ENCODE measurements at places on chromosomes 2 and 18. TPM values are rescaled to one million over a fixed set of nuclear protein-coding genes. Genes with fewer than 3 reads are reported as not detected.

GRCh38 chr18:58367425-58368140 lies 261.3 kb downstream of the ALPK2 start:
- no peaks in the 10 kb centered on the region for H3K27me3 ChIP-seq
- H3K27ac ChIP-seq = no peak overlapping the region

GRCh38 chr2:56286936-56287335 lies 103.1 kb downstream of the CCDC85A start:
- no peaks in the 10 kb centered on the region for H3K4me1 ChIP-seq
- no peaks in the 10 kb centered on the region for H3K36me3 ChIP-seq
- no peaks in the 10 kb centered on the region for H3K27me3 ChIP-seq
- H3K4me3 ChIP-seq = no peak overlapping the region
- no peak overlapping the region for H3K27ac ChIP-seq

DNA sequence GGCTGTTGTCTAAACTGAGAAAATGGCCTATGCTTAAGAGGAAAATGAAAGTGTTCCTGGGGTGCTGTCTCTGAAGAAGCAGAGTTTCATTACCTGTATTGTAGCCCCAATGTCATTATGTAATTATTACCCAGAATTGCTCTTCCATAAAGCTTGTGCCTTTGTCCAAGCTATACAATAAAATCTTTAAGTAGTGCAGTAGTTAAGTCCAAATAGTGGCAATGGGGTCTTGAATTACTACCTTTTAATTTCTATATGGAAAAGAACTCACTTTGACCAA lies 13.8 kb upstream of the ALLC start:
- DNase-seq = no peak
- no peaks in the 10 kb centered on the region for H3K27me3 ChIP-seq
- H3K4me3 ChIP-seq = no peak overlapping the region
- no peaks in the 10 kb centered on the region for H3K36me3 ChIP-seq
- no peaks in the 10 kb centered on the region for H3K4me1 ChIP-seq
- no peak overlapping the region for H3K27ac ChIP-seq

- no peak for DNase-seq
- H3K4me3 ChIP-seq = no peak overlapping the region
- no peaks in the 10 kb centered on the region for H3K27me3 ChIP-seq
- peaks cover 2% of the 10 kb centered on the region for H3K4me1 ChIP-seq
- no peak overlapping the region for H3K27ac ChIP-seq
Measured at GRCh38 chr18:25177631-25178030, 174.3 kb downstream of the ZNF521 start.

DNA sequence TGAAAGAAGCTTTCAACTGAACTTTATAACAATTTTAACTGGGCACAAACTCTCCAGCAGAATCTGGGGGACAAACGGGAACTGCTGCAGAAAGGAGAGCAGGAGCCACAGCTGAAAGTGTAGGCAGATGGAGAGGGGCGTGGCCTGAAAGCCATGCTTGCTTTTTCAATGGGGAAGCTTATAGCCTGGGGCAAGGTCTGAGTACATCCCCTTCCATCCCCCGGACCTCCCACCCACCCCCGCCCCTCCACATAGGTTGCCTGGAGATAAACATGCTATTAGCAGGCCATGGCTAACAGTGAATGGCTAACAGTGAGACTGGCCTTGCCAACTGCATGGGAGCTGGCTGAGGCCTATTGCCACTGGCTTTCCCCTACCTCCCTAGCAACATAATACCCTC lies 317.9 kb upstream of the TANK start:
- no peak overlapping the region for H3K27ac ChIP-seq
- no peaks in the 10 kb centered on the region for H3K36me3 ChIP-seq
- H3K4me1 ChIP-seq = no peaks in the 10 kb centered on the region
- DNase-seq = peak; percentile 42
- H3K4me3 ChIP-seq = no peak overlapping the region

DNA sequence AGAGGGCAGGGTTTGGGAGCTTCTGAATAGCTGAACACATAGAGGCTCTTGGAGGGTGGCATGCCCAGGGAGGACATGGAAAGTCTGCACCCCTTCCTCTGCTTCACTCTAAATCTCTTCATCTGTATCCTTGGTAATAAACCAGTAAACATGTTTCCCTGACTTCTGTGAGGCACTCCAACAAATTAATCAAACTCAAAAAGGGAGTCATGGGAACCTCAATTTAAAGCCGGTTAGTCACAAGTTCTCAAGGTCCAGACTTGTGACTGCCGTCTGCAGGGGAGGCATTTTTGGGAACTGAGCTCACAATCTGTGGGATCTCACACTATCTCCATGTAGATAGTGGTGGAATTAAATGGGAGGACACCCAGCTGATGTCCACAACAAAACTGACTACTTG lies 33.1 kb upstream of the STON1 start:
- H3K27me3 ChIP-seq = no peaks in the 10 kb centered on the region
- H3K36me3 ChIP-seq = peaks cover 64% of the 10 kb centered on the region
- no peak for DNase-seq
- H3K4me3 ChIP-seq = no peak overlapping the region

DNA sequence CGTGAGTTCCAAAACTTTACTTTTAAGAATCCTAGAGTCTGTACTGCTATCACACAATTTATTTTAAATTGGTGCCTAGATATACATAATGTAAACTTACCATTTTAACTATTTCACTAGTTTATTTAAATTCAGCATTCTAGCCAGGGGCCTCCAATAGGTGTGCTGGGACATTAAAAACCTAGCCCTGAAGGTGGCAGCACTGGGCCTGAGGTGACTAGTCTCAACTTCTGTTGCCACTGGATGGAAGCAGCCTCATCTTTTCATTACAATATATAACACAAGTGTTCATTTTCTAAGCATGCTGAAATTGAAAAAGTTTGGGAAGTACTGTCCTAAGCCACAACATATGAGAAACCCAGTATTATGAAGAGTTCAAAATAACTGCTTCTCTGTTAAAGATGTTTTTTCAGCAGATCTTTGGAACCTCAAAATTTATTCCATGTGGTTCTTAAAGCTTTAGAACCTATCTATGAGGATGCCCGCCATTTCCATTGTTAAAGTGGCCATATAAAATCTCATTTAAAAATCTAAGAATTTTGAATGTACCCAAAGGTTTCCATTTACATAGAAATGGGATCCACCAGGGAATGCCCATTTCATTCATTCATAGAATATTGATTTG lies 2.9 kb upstream of the RBBP8 start:
- no peaks in the 10 kb centered on the region for H3K4me1 ChIP-seq
- H3K27ac ChIP-seq = no peak overlapping the region
- H3K4me3 ChIP-seq = no peak overlapping the region
- no peaks in the 10 kb centered on the region for H3K36me3 ChIP-seq
- no peaks in the 10 kb centered on the region for H3K27me3 ChIP-seq

DNA sequence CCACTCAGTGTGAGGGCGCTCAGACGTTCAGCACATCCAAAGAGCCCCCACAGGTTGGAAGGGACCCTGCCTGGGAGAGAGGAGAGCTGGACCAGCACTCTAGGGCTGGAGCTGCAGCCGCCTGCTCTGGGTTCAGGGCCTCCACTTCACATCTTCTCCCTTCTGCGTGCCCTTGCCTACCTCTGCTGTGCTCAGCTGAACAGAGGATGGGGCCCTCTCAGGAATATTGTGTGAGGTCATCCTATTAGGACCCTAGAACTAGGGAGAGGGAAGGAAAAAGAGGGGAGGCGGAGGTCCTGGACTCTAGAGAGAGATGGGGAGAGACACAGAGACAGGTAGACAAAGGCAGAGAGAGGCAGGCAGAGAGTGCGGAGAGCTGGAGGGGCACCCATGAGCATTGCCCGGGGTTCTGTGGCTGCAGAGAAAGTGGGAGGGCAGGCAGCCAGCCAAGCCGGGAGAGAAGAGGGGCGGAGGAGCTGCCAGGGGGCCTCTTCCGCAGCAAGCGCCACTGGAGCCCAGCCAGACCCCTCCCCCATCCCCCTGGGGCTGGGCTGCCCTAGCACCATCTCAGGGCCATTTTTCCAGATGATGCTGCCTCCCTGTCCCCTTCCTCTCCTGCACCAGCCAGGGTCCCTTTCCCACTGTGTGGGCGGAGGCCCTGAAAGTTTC lies 8.3 kb upstream of the TNS1 start:
- peak overlapping the region; percentile 60 for H3K4me3 ChIP-seq
- H3K36me3 ChIP-seq = no peaks in the 10 kb centered on the region
- peaks cover 3% of the 10 kb centered on the region for H3K4me1 ChIP-seq
- peak; percentile 43 for DNase-seq
- no peak overlapping the region for H3K27ac ChIP-seq

DNA sequence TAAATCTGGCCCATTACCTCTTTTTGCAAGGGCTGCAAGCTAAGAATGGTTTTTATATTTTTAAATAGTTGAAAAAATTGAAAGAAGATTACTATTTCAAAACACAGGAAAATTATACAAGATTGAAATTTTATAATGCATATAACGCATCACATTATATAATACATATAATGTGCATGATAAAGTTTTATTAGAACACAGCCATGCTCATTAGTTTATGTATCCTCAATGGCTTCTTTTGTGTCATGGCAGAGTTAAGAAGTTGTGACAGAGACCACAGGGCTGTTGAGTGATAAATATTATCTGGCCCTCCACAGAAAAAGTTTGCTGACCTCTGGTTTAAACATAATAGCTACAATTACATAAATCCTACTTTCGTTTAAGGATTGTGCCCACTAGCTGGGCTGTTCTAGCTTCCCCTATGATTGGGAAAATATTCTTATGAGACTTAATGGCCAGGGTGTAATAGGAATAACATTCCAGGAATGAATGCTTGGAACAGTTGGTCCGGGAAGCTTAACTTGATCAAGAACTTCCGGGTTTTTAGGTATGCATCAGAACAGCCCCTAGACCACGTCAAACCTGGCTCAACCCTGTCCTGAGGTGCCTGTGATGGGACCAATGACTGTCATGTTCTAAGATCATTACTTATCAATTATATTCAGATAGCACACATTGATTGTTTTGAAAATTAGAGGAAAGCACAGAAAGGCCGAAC lies 98.7 kb upstream of the LPIN2 start:
- H3K4me1 ChIP-seq = no peaks in the 10 kb centered on the region
- peaks cover 13% of the 10 kb centered on the region for H3K27me3 ChIP-seq
- no peak for DNase-seq
- H3K4me3 ChIP-seq = no peak overlapping the region
- H3K27ac ChIP-seq = no peak overlapping the region

DNA sequence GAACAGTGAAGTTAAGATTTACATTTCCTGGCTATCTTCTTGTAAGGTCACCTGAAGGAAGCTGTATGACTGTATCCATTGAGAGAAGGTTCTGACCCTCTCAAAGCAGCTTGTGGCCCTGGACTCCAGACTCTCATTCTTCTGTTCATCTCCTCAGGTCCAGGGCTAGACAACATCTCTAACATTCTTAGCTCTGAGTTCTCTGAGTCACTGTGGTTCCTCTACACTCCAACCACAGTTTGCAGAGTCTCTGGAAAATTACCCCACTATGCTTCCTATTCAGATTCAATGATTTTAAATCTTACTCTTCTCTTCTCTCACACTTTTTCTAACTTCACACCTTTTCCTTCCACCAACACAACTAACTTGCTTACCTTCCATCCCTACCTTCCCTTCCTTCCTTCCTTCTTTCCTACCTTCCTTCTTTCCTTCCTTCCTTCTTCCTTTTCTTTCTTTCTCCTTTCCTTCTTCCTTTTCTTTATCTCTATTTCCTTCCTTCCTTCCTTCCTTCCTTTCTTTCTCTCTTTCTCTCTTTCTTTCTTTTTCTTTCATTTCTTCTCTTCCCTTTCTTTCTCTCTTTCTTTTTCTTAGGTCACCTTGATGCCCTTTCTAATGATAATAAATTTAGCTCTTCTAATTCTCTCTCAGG lies 824.3 kb upstream of the ZEB2 start:
- no peak overlapping the region for H3K27ac ChIP-seq
- H3K36me3 ChIP-seq = no peaks in the 10 kb centered on the region
- no peaks in the 10 kb centered on the region for H3K27me3 ChIP-seq
- H3K4me3 ChIP-seq = no peak overlapping the region
- no peaks in the 10 kb centered on the region for H3K4me1 ChIP-seq
- DNase-seq = no peak

DNA sequence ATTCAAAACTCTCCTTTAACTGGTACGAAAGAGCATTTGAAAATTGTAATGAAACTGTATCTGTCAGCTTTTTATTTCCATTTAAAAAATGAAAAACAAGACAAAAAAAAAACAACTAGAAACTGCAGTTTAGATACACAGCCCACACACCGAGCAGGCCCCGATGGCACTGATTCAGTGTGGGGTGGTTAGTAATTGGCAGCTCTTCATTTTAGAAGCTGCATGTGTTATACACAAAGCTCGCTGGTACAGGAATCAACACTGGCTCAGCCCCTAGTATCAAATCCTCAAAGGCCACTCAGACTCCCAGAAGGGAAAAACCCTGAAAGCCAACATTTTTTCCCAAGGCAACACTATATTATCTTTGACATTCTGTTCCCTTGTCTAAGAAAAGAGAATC lies 30.5 kb upstream of the RMDN2 start:
- no peaks in the 10 kb centered on the region for H3K27me3 ChIP-seq
- no peaks in the 10 kb centered on the region for H3K4me1 ChIP-seq
- no peaks in the 10 kb centered on the region for H3K36me3 ChIP-seq
- H3K4me3 ChIP-seq = no peak overlapping the region
- DNase-seq = no peak

GRCh38 chr18:54086863-54087262 lies 137.6 kb downstream of the MBD2 start:
- peaks cover 6% of the 10 kb centered on the region for H3K4me1 ChIP-seq
- no peak for DNase-seq
- no peak overlapping the region for H3K27ac ChIP-seq
- peaks cover 6% of the 10 kb centered on the region for H3K36me3 ChIP-seq
- no peak overlapping the region for H3K4me3 ChIP-seq

- no peak overlapping the region for H3K27ac ChIP-seq
- H3K36me3 ChIP-seq = no peaks in the 10 kb centered on the region
- H3K27me3 ChIP-seq = no peaks in the 10 kb centered on the region
- peaks cover 7% of the 10 kb centered on the region for H3K4me1 ChIP-seq
Measured at GRCh38 chr2:58870704-58871103, 629.6 kb upstream of the FANCL start.

Gene KHK
- 12.2 TPM for total RNA-seq

Gene HOXD9
- total RNA-seq = not detected

Gene SPATS2L
- total RNA-seq = 45.9 TPM

Gene HJURP
- total RNA-seq = 49.7 TPM

Gene NDC80
- total RNA-seq = 38.5 TPM

Gene POTEI
- 1.2 TPM for total RNA-seq

Gene SLC14A1
- not detected for total RNA-seq

Gene VIL1
- 4.2 TPM for total RNA-seq

Gene IL1RL1
- total RNA-seq = not detected
